ENCODE measurements at places on chromosomes 1 and 21.

DNA sequence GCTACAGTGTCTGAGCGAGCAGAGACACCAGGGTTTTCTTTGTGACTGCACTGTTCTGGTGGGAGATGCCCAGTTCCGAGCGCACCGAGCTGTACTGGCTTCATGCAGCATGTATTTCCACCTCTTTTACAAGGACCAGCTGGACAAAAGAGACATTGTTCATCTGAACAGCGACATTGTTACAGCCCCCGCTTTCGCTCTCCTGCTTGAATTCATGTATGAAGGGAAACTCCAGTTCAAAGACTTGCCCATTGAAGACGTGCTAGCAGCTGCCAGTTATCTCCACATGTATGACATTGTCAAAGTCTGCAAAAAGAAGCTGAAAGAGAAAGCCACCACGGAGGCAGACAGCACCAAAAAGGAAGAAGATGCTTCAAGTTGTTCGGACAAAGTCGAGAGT lies 2.7 kb downstream of the ZBTB18 start:
- no peak for DNase-seq

DNA sequence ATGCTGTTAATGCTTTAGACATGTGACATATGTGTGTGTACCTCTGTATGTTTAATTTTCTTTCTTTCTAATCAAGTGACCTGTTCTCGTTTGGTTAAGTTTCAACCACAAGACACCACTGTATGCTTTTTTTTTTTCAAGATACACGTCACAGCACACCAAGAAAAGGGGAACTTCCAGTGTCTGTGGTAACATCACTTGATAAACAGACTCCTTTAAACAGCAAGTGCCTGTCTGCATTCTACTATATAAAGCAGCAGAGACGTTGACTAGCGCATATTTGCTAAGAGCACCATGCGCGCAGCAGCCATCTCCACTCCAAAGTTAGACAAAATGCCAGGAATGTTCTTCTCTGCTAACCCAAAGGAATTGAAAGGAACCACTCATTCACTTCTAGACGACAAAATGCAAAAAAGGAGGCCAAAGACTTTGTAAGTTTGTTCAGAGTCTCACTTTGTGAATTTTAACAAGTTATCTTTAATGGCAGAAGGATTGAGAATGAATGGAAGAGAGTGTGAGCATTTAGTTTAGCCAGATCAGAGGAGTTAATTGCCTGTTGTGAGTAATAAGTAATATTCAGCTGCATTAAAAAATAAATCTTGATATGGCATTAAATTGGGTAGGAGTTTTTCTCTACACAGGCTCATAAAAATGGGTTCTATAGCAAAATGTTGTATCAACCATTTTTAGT lies at the start of gene RGS1:
Gene RGS1, plus strand, starts transcription at position 275 of the 691 bp plus-strand sequence. Its CDS starts 20 bp downstream, at position 295.
- DNase-seq: peak; percentile 88

DNA sequence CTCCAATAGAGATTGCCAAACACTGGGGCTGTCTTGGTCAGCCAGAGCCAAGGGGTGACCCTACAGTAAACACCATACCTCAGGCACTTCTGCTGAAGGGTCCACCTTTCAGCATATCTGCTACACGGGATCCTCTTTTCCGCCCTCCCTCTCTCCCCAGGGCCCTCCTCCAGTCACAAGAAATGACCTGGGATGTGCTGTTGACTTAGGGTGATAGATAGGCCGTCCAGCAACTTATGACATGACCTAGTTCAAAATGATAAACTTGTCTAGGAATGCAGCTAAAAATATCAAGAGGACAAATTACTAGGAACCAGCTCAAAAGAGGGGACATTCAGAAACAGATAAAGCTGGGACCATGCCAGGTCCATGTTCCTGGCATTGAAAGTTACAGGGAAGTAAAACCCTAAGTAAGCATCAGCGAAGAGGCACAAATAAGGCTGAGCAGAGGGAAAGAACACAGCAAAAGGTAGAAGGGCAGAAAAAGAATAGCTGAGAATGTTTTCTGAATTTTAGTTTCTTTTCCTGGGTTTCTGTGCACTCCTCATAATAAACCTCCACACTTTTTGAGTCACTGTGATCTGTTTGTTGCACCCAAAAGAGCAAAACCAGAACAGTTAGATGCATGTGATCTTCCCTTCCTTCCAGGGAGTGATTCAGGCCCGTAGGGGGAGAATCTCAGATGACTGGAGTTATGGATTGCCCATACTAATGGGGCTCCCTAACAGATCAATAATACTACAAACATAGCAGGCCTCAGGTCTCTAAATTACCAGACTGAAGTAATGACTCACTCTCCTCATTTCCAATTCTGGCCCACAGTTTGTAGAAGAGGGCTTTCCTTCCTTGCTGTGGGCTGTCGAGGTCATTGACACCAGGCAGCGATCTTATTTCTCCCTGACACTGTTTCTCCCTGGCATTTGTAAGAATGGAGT lies 48.9 kb upstream of the F3 start:
- peak; percentile 51 for DNase-seq

GRCh38 chr1:165628147-165628822 lies 2.7 kb upstream of the MGST3 start:
- no peak for DNase-seq

Measured in RPMI7951 (cell line).